SJCRH30 (cell line): ENCODE measurements at places on chromosomes 16 and 17. TPM values are rescaled to one million over a fixed set of nuclear protein-coding genes. Genes with fewer than 3 reads are reported as not detected.

DNA sequence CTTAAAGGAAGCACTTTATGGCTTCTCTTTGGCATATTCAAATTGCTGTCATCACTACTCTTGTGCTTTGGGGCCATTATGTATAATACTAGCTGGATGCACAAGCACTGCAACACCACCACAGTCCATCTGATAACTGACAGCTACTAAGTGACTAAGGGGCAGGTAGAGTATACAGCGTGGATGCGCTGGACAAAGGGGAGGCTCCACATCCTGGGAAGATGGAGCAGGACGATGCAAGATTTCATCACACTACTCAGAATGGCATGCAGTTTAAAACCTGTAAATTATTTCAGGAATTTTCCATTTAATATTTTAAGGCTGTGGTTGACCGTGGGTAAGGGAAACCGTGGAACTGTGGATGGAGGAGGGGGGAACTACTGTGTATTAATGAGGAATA, 25.0 kb downstream of the MPRIP start:
- no peak for DNase-seq

- DNase-seq = peak; percentile 80
Observed at GRCh38 chr17:3935140-3935542, 18.9 kb upstream of the P2RX1 start.

DNA sequence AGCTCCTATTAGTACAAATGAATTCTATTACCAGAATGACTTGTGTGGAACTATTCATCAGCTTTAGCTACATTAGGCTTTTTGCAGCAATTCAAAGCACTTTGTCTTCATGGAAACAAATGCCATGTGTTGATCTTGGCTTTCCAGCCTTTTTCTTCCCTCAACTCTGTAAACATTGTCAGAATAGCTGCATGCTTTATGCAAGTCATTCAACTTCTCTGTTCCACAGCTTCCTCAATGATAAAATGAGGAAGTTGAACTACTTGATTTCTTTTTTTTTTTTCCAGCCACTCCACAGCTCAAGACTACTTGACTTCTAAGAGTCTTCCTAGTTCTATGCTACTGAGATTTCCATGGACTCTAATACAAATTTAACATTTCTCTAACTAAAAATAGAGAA, 41.1 kb downstream of the KIAA0753 start:
- DNase-seq = no peak

DNA sequence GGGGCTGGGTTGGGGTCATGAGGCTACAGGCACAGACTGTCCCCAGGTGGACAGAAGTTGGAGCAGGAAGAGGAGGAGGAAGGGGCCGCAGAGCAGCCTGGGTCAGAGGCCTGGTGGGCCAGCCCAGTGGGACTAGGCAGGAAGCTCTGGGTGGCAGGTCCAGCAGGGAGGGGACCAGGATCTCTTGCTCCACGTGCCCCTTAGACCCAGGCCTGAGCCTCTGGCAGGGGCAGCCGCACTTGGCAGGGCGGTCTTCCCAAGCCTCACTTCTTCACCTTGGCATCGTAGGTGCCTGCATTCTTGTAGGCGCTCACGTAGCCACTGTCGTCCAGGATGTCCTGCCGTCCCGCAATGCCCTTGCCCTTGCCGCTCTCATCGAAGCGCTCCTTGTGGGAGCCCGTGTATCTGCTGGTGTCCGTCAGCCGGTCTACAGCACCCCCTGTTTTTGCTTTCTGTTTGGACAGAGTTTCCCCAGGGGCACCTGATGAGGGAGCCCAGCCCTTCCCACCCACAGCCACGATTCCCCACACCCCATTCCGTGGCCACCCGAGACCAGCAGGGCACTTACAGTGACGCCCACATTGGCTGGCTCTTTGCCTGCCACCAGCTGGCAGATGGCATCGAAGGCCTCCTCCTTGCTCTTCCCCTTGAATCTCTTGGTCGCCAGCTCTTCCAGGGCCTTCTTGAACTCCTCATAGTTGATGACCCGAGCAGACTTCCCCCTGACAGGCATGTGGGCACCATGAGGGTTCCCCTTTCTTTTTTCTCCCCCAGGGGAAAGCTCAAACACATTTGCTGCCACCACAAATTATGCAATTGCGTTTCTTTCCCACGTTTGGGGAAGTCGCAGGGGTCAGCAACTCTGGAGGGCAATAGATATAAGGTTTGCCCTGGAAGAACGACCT, 3.1 kb downstream of the TPPP3 start:
- no peak for DNase-seq

DNA sequence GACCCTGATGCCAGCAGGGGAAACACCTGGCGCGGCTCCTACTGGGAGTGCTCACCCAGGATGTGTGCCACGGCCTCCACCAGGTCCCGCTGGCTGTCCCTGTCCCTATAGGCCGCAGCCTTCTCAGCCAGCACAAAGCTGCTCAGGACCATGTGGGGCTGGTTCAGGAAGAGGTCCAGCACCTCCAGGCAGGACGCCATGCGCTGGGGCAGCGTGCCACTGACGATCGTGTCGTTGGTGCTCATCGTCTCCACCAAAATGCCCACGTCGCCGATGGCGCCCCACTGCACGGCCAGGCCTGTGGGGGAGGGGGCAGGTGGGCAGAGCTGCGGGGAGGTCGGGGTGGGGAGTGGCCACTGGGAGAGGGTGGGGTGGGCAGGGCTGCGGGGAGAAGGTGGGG, 15.9 kb upstream of the DUS1L start:
- no peak for DNase-seq

- DNase-seq = no peak
Observed at GRCh38 chr17:76379646-76380376, 4.6 kb upstream of the SPHK1 start.

DNA sequence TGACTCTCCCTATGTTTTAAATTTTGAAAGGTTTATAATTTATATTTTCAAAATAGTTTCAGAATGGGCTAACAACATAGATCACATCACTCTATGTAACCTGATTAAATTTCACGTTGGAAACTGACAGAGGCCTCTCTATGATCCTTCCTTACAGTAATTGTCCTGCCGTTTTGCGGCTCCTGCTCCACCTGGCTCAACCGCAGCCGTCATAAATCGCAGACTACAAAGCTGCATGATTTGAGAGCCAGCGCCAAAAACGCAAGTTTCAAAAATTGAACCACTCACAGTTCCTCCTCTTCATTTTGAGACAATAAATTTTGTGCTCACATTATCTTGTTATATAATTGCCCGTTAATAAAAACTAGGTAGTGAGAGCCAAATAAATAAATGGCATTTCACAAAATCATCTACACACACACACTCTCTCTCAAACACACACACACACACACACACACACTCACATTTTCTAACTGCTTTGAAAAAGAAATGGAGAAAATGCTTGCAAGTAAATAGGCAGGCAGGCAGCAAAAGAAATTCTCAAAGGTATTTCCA, 263.1 kb upstream of the PSMD7 start:
- DNase-seq = no peak

DNA sequence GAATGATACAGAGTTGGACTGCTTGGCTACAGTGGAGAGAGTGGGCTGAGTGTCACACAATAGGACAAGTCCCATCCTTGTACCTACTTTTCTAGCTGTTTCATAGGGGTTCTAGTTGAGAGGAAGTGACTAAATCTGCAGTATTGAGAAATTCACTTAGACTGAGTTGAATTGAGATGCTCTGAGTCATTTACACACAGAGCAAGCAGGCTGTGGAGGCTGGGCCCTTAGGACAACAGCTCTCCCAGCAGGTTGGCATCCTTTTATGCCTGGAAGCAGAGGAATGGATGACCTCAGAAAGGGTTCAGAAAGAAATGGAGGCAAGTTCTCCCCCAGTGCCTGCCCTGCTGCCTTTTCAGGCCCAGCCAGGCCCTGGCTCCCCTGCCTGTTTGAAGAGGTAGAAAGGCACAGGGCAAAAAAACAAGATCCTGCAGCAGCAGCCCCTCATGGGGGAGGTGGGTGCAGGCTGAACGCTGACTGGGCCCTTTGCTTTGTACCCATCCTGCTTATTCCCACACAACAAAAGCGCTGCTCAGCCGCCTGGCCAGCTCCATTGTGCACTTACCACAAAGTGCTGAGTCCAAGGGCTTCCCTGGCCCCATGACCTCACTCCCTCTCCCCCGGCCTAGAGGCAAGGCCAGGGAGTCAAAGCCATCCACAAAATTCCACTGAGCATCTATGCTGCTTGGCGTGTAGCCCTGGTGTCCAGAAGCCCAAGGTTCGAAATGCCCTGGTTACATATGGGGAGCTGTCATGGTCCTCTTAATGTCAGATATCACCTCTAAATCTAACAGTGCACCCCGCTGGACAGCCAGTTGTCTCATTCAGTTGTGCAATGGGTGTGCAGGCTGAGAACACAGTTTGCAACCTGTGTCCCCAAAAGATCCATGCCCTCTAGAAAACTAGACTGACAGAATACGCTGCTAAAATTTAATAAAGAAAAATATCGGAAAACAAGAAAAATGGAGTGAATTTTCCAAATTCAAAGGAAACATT, 5.4 kb upstream of the CRYBA1 start:
- peak; percentile 41 for DNase-seq

GRCh38 chr16:29024278-29024677, 39.4 kb downstream of the LAT start:
- DNase-seq = no peak

- no peak for DNase-seq
Observed at GRCh38 chr16:57615813-57616212, 12.6 kb upstream of the ADGRG1 start.

- DNase-seq = no peak
Observed at GRCh38 chr17:64599187-64599676, 62.9 kb downstream of the SMURF2 start.

DNA sequence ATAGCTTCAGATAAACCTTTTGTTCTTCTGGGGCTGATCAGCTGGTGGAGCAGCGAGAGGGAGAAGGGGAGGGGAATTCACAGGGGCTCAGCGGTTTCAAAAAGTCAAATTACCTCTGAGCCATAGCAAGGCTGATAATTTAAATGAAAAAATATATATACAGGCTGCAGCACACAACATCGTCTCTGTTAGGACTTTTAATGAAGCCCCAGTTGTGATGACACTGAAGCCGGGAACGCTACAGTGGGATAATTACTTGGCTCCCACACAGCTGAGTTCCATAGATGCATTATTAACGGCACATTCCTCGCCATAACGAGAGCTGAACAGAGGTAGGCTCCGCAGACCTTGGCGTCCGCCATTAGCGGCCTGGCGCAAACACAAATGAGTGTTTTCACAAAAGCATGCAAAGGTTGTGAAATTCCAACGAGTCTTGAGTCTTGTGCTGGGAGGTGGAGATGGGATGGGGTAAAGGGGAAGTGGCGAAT, 216.0 kb downstream of the C16orf78 start:
- DNase-seq = no peak

- no peak for DNase-seq
Observed at GRCh38 chr17:74424657-74425056, 7.2 kb upstream of the GPRC5C start.

GRCh38 chr17:13594310-13594709, 7.4 kb downstream of the HS3ST3A1 start:
- DNase-seq = no peak

The SLX1B gene
- total RNA-seq = 8.5 and 9.8 TPM in 2 replicates

The AOC2 gene
- total RNA-seq = 0.86 and 1.1 TPM in 2 replicates

The TBX21 gene
- not detected in 2 replicates for total RNA-seq

The METTL16 gene
- 29.9 and 33.6 TPM in 2 replicates for total RNA-seq

The TSNAXIP1 gene
- total RNA-seq = 0.33 and 0.49 TPM in 2 replicates

The PRR35 gene
- total RNA-seq = not detected in 2 replicates

The BAIAP2 gene
- total RNA-seq = 22.1 and 26.0 TPM in 2 replicates

The ATP2C2 gene
- total RNA-seq = 5.1 and 6.2 TPM in 2 replicates

The ANKRD40CL gene
- not detected in 2 replicates for total RNA-seq
